Mammary epithelial cell (primary cell): ENCODE measurements at places on chromosomes 2 and 18.

- no peak for DNase-seq
These were observed 23.3 kb upstream of the IL18RAP start for GRCh38 chr2:102399499-102400141.

DNA sequence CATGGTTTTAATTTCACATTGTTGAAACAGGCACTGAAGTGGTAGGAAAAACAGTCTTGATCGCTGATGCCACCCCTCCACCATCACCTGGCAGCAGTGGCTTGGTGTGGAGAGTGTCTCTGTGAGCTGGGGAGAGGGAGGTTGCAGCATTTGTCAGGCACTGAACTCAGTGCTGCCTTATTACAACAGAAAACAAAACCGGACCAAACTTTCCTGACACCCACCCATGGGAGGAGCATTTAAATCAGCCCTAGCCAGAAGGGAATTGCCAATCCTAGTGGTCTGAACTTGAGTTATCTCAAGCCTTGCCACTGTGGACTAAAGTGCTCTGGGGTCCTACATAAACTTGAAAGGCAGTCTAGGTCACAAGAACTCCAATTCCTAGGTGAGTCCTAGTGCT is 103.0 kb upstream of the LGALSL start:
- DNase-seq = no peak

- DNase-seq = no peak
These were observed 36.3 kb downstream of the BMP10 start for GRCh38 chr2:68834737-68835376.

DNA sequence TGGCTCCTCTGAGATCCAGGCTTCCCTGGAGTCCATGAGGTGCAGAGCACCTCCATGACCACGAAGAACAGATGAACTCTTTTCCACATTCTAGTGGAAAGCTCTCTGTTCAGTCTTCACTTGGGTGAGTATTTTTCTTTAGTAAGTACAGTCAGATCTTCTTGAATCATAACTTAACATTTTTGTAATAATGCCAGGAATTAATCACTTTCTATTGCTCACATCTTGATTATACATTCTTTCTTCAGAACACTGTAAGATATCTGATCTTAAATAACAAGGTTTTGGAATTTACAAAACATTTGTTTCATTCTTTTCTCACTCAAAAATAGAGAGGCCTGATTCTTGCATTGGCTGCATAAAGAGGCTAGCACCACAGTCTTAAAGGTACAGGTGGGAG is 45.4 kb upstream of the RND3 start:
- DNase-seq = peak; percentile 42

DNA sequence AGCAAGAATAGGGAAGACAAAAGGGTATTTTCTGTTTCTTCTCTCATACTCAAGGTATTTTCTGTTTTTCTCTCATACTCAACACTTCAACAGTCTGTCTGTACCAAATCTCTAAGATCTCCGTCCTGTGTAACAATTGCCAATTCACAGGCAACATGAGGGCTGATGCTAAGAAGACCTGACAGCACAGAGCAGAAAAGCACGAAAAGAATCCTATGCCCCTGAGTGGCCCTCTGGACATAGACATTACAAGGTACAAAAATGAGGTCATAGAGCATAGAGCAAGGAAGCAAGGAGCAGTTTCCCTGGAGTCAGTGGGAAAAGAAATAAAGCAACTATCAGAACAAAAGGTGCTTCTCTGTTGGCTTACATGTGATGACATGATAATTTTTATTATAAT is 1612.6 kb upstream of the CELF4 start:
- no peak for DNase-seq

DNA sequence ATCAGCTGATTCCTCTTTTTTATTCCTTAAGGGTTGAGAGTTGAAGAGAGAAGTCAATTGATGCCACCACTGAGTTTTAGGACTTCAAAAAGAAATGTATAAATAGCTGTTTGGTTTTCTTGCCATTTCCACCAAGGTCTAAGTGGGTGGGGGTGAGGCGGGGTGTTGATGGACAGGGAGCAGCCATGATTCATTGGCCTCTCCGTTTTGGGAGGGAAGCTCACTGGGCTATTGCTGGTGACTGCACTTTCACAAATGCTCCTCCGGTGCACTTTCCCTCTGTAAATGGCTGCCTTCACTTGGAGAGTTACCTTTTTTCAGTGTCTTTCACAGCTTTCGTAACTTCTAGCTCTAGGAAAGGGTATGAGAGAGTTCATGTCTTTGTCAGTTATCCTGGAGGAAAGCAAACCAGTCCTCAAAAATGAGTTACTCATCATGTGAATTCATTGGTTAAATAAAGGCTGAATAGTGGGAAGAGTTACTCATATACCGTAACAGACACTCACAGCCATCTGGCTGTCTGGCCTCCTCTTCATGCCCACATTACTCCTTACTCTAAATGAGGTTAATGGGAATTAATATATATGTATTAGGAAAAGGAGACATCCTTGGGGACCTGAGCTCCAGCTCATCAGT is 17.4 kb upstream of the CTAGE1 start:
- peak; percentile 90 for DNase-seq

DNA sequence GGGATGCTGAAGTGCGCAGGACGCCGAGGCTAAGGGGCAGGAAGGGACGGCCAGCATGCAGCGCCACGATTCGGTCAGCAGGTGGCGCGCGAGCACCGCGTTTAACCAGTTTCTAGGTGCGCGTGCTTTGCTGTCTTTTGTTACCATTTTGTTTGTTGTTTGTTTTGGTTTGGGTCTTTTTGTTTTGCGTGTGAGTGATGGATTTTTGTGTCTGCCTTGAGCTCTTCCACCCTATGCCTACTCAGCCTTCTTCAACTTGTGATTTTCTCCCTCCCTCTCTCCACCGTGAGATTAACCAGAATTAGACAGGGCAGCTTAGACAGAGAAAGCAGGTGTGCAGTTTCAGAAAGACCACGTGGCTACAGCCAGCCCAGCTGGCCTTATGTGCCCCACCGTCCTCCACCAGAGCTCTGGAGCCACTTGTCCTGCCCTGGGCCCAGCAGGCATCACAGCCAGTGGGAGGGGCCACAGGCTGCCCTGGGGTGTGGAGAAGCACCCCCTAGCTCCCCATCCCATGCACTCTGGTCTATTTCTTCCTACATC is 180.2 kb downstream of the RNF144A start:
- peak; percentile 42 for DNase-seq

GRCh38 chr2:200863782-200864175 is 679 bp downstream of the CLK1 start:
- peak; percentile 35 for DNase-seq

GRCh38 chr18:30057398-30057797 is 985.1 kb downstream of the DSC3 start:
- no peak for DNase-seq

DNA sequence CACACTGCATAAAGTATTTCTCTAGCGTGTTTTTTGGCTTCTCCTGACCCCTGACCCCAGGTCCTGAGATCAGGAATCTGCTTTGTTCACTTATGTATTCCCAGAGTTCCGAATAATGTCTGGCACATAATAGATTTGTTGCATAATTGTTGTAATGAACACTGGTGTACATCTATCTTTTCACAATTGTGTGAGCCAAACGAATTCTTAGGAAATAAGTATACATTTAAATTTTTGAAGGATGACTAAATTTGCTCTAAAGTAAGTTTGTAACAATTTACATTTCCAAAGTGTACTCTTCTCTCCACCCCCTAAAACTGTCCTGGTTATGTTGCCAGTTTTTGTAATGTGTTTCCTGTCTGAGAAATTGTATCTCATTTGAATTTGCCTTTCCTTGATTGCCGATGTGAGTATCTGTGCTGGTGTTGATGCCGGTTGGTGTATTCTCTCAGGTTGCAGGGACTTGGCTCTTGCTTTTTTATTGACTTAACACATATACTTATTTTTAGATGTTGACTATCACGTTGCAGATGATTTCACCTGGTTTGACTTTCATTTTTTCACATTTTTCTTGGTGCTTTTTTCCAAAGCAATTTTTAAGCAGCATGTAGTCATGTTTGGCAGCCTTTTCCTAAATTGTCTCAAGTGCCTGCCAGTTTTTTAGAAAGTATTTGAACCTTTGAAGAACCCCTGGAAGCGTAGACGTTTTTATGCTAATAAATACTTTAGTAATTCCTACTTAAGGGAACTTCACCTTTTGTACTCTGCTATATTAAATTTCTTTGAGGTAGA is 16.1 kb upstream of the FARP2 start:
- no peak for DNase-seq

DNA sequence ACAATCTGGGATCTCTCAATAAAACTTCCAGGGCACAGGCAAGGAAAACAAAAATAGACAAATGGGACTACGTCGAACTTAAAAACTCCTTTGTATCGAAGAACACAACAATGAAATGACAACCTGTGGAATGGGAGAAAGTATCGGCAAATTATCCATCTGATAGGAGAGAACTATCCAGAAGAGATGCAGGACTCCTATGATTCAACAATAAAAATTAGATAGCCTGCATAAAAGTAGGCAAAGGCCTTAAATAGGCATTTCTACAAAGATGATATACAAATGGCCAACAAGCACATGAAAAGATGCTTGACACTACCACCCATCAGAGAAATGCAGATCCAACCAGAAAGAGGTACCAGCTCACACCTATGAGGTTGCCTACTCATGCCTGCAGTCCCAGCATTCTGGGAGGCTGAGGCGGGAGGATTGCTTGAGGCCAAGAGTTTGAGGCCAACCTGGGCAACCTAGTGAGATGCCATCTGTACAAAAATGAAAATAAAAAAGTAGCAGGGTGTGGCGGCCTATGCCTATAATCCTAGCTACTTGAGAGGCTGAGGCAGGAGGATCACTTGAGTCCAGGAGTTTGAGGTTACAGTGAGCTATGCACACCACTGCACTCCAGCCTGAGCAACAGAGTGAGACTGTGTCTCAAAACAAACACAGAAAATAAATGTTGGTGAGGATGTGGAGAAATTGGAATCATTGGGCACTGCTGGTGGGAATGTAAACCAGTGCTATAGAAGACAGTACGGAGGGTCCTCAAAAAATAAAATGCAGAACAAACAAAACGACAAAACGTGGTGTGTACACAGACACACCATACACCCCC is 21.6 kb downstream of the TWIST2 start:
- DNase-seq = peak; percentile 16

- DNase-seq = no peak
These were observed 191.2 kb upstream of the ZEB2 start for GRCh38 chr2:144711084-144711483.

DNA sequence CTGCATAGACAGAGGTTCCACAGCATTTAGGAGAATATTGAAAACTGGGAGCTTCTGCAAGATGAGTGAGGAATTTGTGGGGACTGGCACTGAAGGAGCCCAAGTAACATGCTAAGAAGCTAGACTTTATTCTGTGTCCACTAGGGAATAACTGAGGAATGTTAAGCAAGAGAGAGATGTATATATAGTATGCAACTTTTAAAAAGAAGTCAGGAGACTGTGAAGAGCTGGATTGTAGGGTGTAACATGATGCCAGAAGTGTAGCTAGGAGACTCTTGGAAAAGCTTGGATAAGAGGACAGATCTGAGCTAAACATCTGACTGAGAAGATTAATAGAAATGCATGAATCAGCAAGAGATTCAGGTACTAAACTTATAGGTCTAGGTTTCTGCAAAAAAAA is 270.6 kb upstream of the MMADHC start:
- DNase-seq = no peak
